Stimulated activated CD8-positive, alpha-beta memory T cell treated with anti-CD3 and anti-CD28 coated beads, Interleukin-15, amount 100 ng/mL, for 48 hours (primary cell): ENCODE measurements at places on chromosomes 6 and 20.

DNA sequence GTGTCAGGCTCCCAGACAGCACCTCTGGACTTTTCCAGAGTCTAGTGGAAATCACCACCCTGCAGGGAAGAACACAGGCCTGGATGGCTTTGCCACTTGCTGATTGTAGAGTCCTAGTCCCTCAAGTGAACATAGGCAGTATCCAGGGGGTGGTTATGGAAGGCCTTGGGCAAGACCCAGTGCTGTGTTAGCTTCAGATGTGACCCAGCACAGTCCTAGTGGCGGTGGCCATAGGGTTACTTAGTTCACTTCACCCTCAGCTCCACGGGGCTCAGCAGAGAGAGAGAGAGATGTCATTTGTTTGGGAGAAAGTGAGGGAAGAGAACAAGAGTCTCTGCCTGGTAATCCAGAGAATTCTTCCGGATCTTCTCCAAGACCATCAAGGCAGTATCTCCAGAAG, 37.3 kb downstream of the RNF146 start:
- DNase-seq = no peak

GRCh38 chr20:14700639-14700960, 363.2 kb upstream of the FLRT3 start:
- DNase-seq = no peak

GRCh38 chr6:150491131-150491810, 108.4 kb upstream of the PLEKHG1 start:
- DNase-seq = no peak

GRCh38 chr6:69609836-69610472, 186.9 kb downstream of the LMBRD1 start:
- no peak for DNase-seq
